KBM-7 (cell line): ENCODE measurements at places on chromosomes 12 and 14.

GRCh38 chr12:89029961-89030360 lies 322.3 kb downstream of the DUSP6 start:
- no peak for DNase-seq

- DNase-seq: no peak
Measured at GRCh38 chr14:69865701-69866365, 13.4 kb upstream of the SMOC1 start.

- no peak for DNase-seq
Measured at GRCh38 chr12:6118891-6119568, 5.4 kb downstream of the VWF start.

GRCh38 chr14:72638021-72638420 lies 255.9 kb downstream of the DPF3 start:
- no peak for DNase-seq

GRCh38 chr14:55707365-55707804 lies 127.4 kb downstream of the KTN1 start:
- peak; percentile 27 for DNase-seq

DNA sequence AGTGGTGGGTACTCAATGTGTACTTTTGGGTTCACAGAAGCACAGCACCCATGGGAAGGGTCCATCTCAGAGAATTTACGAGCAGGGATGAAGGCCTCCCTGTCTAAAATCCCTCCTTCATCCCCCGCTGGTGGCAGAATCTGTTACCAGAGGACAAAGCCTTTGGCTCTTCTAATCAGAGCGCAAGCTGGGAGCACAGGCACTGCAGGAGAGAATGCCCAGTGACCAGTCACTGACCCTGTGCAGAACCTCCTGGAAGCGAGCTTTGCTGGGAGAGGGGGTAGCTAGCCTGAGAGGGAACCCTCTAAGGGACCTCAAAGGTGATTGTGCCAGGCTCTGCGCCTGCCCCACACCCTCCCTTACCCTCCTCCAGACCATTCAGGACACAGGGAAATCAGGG lies 1.5 kb upstream of the GPR162 start:
- DNase-seq: no peak

- DNase-seq: no peak
Measured at GRCh38 chr12:39606712-39607423, 12.7 kb downstream of the ABCD2 start.

DNA sequence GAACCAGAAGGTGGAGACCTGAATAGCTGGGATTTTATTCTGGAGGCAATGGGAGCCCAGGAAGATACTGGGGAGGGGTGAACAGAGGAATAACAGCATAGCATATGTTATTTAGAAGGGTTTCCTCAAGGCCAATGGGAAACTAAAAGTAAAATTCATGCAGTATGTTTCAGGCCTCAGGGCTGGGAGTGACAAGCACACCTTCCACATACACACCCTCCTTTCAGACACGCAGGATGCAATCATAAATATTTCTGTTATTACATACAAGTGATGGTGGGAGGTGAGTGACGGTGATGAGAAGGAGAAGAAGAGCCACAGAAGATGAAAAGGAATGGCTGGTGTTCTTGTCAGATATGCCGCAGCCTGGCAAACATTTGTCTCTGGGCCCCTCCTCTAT lies 106.1 kb upstream of the FLRT2 start:
- DNase-seq: no peak

GRCh38 chr12:110234755-110235154 lies 46.3 kb upstream of the ATP2A2 start:
- peak; percentile 26 for DNase-seq

DNA sequence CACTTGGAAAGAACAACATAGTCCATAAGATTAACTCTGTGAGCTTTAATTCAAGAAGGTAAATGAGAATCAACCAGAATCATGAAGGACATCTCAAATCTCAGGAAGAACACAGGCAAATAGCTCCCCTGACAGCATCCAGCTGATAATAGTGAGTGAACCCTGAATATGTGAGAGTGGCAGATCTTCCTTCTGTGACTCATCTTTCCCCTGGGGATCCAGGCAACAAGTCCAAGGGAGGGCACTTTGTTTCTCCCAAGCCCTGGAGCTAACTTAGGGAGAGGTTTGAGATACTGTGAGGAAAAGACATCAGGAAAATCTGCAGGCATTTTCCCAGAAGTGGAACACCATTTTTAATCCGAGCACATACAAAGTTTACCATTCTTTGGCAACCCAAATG lies 763.9 kb upstream of the MGAT4C start:
- DNase-seq: no peak
